Activated CD4-positive, alpha-beta memory T cell treated with anti-CD3 and anti-CD28 coated beads for 36 hours (primary cell): ENCODE measurements at places on chromosomes 1 and 21. TPM values are rescaled to one million over a fixed set of nuclear protein-coding genes. Genes with fewer than 3 reads are reported as not detected.

GRCh38 chr1:165845569-165845968, 18.2 kb downstream of the UCK2 start:
- DNase-seq = no peak

- DNase-seq = no peak
Observed at GRCh38 chr21:38205940-38206339, 50.9 kb upstream of the KCNJ15 start.

The GPR52 gene
- total RNA-seq = 0.56 TPM

The KRTAP21-3 gene
- total RNA-seq = not detected

The MNDA gene
- total RNA-seq = not detected

The CR1L gene
- not detected for total RNA-seq

DNA sequence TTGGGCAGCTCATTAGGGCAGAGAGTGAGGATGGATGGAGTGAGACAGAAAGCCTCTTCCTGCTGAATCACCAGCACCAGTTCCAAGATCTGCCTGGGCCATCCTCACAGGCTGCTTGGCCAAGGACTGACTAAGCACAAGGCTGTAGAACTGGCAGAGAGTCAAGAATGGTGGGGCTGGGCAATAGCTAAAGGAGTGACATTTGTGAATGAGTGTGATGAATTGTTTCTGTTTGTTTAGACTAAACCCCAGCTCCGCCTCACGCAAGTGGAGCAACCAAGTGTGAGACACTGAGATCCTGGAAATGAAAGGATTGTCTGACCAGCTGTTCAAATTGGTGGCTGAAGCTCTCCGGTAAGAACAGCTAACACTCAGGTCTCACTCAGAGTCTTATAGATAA, 38.6 kb downstream of the BRINP2 start:
- no peak for DNase-seq

DNA sequence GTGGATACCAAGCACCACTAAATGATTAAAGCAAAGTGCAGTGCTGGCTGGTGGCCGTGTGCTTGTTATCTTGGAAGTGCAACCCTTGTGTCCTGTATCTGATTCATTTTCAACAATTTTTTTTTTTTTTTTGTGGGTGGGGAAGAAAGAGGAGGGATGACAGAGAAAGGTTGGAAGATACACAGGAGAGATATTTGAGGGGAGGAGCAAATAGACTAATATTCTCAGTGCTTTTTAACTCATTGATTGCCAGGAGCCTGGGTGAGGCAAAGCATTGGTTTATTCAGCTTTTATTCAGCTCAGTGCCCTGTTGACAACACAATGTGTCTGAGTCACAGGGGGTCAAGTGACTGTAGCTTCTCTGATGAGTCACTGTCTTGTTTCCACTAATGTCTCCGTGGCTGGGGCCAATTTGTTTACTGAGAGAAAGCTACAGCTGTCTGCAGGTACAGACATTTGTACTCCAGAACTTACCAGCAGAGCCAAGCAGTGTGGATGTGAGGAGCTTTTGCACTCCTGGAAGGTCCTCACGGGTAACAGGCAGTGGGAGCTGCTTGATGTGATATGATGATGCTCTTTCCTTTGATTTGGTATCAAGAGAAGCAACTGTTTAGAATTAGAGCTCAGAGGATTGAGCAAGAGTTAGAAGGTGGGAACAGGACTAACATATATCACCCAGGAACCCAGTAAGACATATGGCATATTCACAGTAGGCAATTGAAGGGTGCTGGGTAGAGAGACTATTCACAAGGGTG, 23.6 kb upstream of the DNM3 start:
- DNase-seq = peak; percentile 70

- no peak for DNase-seq
Observed at GRCh38 chr1:66182026-66182425, 351.9 kb upstream of the SGIP1 start.

The FAM43B gene
- total RNA-seq = not detected

The GJA5 gene
- total RNA-seq = not detected

DNA sequence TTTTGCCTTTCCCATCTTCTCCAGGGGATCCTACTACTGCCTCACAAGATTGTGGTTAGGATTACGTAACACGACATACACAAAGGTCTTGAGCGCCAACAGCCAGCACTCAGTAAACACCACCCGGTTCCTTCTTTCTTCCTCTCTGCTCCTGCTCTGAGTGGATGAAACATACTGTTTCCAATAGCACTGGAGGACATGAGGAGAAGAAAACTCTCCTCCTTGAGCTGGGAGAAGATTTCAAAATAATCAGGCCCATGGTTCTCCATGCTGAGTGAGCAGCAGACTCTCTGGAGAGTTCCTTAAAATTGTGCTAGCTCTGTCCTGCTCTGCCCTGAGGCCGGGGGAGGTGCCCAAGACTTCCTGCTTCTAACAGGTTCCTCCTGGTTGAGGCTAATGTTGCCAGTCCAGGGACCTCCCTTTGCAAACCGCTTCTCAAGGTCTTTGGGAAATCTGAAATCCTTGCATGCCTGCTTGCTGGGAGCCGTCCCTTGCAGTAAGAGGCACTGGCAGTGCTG, 29.4 kb upstream of the MX1 start:
- no peak for DNase-seq

- no peak for DNase-seq
Observed at GRCh38 chr21:31766899-31767298, 35.0 kb upstream of the SCAF4 start.

GRCh38 chr21:35102488-35103371, 53.6 kb upstream of the RUNX1 start:
- peak; percentile 46 for DNase-seq

GRCh38 chr1:44707959-44708831, 22.8 kb downstream of the RNU5D-1 start:
- peak; percentile 39 for DNase-seq

DNA sequence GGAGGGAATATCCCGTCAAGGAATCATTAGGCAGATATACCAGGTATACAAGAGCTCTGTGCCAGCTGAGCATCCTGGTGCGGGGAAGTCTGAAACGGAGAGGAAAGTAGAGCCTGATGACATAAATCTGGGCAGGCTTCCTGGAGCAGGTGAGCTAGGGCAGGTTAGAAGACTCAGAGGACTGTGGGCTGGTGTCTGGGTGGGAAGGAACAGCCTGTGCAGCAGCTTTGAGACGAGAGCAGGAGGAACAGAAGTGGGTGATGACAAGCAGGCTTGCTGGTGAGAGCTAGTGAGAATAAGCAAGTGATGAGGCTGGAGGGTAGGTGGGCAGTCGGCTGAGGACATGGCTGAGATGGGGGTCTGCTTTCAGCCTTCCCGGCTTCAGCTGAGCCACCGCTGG, 6.7 kb downstream of the CELSR2 start:
- no peak for DNase-seq

- peak; percentile 53 for DNase-seq
Observed at GRCh38 chr21:43864313-43864961, 586 bp upstream of the AGPAT3 start.

DNA sequence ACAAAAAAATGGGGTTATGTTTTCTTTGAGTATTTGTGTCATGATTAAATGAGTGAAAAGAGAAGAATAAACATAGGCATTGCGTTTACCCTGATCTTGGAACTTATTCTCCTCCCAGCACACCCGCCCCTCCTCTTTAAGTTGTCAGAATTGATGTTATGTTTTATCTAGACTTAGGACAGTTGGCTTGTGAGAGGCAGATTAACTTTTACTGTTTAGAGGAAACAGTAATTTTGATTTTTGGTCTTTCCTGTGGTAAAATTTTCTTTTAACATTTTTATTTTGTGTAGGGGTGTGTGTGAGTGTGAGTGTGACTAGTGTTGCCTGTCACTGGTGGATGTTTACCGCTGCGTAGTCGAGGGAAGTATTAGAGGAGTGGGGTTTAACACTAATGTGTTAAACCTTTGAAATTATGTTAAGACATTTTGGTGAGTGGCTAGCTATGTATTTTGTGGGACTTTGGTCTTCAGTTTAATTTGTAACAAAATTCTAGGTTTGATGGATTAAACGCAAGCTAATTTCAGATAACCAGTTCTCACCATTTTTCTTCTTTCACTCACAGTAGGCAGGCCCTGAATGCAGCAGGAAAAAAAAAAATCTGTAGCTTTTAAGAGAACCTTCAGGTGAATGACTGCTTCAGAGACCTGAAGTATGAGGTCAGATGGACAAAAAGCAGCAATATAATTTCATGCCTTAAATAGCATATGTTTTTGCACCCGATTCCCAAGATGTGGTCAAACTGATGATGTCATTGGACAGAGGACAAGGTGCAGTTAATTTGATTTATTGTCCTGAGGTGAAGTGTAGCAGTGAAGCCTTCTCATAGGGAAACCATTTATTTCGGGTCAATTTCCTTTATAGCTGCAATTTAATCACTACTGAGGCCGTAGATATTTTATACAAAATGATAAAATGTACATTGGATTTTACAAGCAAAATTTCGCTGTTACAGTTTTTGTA, 2.7 kb downstream of the POU2F1 start:
- DNase-seq = no peak

DNA sequence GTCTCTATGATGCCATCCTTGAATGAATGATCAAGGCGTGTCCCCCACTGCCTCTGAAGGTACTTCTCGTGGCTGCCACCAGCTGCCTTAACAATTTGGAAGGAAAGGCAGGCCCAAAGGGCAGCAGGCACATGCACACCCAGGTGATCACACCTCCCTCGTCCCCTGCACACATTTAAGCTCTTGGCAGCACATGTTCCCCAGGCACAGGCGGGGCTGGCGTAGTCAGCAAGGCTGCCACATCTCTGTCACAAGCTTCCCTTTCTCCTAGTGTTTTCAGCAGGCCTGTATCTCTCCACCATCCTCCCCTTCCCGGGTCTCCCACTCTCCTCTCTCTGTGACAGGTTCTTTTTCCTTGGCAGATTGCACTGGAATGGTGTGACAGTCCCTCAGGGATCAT, 111.9 kb downstream of the CACNA1E start:
- no peak for DNase-seq

DNA sequence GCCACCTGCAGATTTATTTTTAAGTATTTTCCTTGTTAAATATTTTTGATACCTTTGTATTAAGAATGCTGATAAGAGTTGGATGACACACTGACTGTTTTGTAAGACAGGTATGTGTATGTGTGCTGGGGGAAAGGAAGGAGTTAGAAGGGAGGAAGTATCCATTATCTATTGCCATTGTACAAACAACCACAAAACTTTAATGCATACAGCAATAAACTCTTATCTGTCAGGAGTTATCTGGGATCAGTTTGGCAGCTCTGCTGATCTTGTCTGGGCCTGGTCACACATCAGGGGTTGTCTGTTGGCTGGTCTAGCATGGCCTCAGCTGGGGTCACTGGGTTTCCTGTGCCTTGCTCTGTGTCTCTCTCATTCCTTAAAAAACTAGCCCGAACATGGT, 423.9 kb upstream of the USP24 start:
- DNase-seq = no peak

The REN gene
- not detected for total RNA-seq

The RAP1GAP gene
- 1.7 TPM for total RNA-seq

DNA sequence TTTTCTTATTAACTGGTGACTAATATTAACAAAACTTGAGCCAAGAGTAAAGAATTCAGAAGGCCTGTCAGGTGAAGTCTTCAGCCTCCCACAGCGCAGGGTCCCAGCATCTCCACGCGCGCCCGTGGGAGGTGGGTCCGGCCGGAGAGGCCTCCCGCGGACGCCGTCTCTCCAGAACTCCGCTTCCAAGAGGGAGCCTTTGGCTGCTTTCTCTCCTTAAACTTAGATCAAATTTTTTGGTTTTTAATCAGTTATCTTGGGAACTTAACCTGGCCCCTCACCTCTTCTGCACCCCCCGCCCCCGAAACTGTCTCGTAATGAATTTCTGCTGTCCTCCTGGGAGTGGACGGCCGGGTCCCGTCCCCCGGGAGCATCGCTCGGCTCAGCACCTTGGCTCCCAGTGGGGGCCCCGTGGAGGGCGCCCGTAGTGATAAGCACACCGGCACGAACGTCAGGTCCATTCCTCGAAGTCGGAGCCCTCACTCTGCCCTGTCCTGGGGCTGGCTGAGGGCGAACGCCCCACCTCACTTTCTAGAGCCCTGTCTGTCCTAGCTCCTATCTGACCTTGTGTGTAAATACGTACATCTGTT, 29.5 kb upstream of the TRAPPC10 start:
- DNase-seq = no peak

DNA sequence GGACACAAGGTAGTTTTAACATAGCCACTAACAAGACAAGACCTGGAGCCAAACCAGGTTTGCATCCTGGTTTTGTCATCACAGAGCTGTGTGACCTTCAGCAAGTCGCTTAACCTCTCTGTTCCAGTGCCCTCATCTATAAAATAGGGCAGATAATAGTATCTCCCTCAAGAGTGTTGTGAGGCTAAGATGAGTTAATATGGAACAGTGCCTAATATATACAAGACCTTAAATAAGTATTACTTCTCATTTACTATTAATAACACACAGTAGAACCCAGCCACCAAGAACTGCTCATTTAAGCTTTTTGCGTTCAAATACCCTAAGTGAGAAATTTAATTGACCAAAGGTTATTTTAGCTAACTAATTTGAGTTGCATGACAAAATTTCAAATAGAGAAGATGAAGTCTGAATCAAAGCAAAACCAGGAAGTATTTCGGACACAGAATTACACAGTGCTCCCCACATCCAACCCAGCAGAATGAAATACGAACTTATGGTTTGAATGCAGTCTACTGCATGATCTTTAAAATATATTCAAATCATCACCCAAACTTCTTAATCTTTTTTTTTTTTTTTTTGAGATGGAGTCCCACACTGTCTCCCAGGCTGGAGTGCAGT, 123.9 kb upstream of the KRTAP19-8 start:
- DNase-seq = no peak

DNA sequence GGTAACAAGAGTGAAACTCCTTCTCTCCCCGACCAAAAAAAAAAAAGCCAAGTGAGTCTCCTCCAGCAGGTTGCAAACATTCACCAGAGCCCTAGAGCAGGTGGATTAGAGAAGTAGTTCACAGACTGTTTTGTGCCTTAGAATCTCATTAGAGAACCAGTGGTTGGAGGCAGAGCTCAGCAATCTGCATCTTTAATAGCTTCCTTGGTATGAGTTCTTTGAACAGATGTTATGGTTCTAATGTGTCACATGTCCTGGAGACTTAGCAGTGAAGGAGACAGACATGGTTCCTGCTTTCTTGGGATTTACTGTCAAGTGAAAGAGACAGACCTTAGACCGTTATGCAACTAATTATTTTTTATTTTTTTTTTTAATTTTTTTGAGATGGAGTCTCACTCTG, 26.8 kb downstream of the SESN2 start:
- DNase-seq = no peak

DNA sequence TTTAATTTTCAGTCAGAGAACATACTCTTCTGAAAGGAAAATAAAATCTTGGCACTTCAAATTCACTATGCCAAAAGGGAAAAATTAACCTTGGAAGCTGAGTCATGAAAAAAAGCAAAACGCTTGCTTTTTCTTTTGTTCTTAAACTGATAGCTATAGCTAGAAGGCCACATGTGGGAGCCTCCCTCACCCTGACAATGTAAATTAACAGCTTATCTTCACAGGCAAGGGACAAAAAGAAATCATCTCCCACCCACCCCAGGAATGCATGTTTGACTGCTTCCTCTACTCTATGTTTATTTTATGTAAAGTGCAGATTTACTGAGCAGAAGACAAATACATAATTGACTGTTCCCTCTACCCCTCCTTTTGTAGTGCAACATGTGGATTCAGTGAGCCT, 38.0 kb downstream of the EBNA1BP2 start:
- no peak for DNase-seq
